ENCODE measurements at places on chromosomes 6 and 20.

- DNase-seq: no peak
Observed at GRCh38 chr6:142952614-142953013, 7.6 kb upstream of the HIVEP2 start.

- DNase-seq: no peak
Observed at GRCh38 chr6:36968266-36968977, 13.9 kb downstream of the PI16 start.

DNA sequence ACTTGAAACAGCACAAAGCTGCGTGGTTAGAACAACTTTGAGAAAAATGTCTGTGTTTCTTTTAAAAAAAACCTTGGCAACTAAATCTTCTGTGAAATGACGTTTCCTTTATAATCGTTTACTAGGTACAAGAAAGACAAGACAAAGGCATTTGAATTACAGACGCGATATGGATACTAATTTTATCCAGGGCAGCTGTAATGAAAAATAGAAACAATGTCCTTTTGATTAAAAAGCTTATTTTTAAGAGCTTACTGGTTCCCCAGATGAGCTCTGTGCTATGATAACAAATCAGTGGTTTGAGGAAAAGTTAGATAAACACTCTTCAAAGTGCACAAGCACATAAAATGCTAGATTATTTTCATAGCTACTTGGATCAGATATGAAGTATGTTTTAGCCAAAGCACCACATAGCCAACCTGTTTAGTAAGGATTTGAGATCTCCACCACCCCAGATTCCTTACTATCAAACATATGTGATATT is 1.6 kb upstream of the SYNCRIP start:
- DNase-seq: no peak

DNA sequence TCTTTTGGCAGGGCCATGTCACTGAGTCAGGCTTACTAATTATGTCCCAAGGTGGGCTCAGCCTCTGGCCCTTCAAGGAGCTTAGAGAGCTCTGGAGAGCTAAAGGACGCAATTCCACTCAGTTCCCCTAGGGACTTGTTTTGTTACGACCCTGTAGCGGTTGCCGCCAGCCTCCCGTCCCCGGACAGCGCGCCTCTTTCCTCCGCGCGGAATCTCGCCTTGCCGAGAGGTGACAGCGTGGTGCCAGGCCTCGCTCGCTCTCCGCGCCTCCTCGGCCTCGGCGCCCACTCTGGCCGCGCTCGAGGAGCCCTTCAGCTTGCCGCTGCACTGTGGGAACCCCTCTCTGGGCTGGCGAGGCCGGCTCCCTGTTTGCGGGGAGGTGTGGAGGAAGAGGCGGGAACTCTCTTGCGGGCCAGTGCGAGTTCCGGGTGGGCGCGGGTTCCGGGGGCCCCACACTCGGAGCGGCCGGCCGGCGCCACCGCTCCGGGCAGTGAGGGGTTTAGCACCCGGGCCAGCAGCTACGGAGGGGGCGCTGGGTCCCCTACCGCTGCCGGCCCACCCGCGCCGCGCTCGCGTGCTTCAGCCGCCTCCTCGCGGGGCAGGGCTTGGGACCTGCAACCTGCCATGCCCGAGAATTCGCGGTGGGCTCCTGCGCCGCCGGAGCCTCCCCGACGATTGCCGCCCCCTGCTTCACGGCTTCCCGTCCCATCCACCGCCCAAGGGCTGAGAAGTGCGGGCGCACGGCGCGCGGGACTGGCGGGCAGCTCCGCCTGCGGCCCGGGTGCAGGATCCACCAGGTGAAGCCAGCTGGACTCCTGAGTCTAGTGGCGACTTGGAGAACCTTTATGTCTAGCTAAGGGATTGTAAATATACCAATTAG is 9.9 kb upstream of the ZNF311 start:
- DNase-seq: peak; percentile 12

DNA sequence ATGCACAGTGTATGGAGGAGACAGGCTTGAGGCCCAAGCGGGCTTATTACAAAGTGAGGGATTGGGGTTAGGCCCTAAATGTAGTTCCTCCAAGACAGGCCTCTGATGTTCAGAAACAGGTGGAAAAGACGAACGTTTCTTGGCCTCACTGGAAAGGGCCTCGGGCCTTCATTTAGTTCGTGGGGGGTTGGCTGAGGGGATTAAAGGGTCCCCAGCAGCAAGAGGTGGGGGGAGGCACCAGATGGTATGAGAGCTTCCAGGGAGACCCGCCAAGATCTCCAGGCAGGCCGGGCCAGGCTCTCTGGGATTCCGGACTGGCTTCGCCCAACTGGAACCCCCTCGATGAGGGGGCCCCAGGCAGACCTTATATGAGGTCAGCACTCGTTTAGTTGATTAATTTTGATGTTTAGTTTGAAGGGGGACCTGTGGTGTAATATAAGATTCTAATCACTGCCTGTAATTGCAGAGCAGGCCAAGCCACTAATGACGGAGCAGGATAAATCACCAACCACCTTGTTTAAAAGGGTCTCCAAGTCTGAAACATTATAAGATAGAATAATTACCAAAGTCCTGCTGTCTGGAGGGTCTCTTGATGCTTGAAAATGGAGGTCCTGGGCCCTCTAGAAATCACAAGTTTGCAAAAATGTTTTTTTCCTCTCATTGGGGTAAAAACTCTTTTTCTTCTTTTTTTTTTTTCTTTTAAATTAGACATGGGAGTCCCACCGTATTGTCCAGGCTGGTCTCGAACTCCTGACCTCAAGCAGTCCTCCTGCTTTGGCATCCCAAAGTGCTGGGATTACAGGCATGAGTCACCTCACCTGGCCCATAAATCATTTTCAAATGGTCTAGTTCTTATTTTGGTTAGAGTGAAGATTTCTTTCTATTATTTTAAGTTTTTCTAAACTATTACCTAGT is 2.2 kb downstream of the HMGA1 start:
- DNase-seq: no peak

DNA sequence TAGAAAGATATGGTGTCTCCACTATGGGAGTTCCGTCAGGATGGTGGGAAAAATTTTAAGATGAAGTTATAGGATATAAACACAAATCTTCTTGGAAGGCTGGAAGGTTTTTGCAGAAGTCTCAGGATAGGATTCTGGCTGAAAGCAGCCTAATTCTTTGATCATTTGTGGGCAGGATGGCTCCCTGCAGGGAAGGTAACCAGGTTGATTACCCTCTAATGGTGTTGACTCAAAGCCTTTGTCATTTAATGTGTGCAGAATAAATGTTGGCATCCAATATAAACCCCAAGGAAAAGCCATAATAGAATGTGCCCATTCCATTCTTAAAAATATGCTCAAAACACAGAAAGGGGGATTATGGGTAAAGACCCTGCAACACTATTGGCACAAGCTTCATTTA is 204.3 kb downstream of the EPM2A start:
- no peak for DNase-seq

DNA sequence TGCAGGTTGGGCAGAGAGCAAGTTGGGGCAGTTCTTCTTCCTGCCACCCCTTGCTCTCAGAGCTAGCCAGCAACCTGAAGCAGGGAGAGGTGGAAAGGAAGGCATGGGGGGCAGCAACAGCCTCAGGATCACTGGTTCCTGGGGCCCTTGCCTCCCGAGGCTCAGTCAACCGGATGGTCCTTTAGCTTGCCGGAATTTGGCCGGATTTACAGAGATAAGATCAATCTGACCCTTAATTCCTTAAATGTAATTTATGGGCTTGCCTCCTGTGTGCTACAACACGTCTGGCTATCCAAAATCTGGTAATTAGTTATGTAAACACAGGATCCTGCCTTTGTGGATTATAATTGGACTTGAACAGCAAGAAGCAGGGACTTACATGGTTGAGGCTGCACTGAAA is 19.5 kb upstream of the TCP11 start:
- DNase-seq: no peak

GRCh38 chr6:147173140-147173539 is 31.1 kb upstream of the STXBP5 start:
- no peak for DNase-seq

GRCh38 chr6:162960679-162961457 is 233.1 kb downstream of the PACRG start:
- no peak for DNase-seq

DNA sequence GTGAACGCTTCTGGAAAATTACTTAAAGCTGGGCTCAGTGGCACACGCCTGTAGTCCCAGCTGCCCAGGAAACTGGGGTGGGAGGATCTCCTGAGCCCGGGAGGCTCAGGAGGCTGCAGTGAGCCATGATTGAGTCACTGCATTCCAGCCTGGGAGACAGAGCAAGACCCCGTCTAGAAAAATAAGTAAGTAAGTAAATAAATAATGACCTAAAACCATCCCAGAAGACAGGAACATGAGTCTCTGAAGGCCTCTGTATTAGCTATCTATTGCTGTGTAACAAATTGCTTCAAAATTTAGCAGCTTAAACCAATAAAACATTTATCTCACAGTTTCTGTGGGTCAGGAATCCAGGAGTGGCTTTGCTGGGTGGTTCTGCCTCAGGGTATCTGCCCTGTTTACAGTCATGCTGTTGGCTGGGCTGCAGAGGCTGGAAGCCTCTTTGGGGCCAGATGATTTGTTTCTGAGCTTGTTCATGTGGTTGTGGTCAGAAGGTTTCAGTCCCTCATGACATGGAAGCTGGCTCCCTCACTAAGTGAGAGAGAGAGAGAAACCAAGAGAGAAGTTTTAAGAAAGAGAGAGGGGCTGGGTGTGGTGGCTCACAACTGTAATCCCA is 48.4 kb upstream of the NCOA3 start:
- DNase-seq: no peak

GRCh38 chr20:10078403-10078802 is 43.6 kb downstream of the ANKEF1 start:
- DNase-seq: no peak

GRCh38 chr20:45821947-45822346 is 5.2 kb downstream of the TNNC2 start:
- DNase-seq: no peak

DNA sequence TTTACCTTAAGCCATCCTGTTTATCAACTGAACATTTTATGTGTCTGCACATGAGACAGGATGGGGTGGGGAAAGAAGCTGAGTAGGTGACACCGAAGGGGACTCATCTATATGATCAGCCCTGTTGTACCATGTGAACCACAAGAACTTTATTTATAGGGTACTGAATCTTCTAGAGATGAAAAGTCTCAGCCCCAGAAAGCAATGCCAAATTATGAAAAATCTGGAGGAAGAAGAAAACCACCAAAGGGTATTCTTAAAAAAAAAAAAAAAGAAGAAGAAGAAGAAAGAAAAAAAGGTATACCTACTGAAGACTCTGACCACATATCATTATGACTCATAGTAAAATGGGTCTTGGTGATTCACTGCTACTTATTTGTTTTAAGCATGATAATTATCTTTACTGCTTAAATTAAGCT is 39.8 kb upstream of the HBS1L start:
- DNase-seq: peak; percentile 53

- DNase-seq: no peak
Observed at GRCh38 chr6:71367756-71368155, 79.1 kb downstream of the OGFRL1 start.

DNA sequence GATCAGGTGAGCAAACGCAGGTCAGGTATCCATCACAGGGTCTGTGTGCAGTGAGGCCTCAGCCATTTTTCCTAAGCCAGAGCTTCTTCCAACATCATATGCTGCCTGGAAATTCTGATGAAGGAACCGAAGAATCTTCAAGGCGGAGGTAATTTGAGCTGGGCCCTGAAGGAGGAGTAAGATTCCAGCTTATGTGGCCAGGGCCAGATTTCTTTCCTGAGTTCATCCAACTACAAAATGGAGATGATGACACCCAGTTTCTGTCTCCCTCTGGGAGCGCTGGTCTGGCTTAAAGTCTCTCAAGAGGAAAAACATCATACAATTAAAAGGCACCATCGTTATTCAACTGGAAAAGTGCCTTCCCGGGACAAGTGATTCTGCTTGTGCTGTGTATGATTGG is 6.9 kb upstream of the MANBAL start:
- DNase-seq: no peak

DNA sequence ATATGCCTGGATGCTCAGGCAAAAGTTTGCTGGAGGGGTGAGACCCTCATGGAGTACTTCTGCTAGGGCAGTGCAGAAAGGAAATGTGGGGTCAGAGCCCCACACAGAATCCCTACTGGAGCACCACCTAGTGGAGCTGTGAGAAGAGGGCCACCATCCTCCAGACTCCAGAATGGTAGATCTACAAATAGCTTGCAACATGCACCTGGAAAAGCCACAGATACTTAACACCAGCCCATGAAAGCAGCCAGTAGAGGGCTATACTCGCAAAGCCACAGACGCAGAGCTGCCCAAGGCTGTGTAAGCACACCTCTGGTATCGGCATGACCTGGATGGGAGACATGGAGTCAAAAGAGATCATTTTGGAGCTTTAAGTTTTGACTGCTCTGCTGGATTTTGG is 60.7 kb upstream of the GJE1 start:
- no peak for DNase-seq

GRCh38 chr6:26155061-26155930 is 68.1 kb downstream of the HFE start:
- no peak for DNase-seq

DNA sequence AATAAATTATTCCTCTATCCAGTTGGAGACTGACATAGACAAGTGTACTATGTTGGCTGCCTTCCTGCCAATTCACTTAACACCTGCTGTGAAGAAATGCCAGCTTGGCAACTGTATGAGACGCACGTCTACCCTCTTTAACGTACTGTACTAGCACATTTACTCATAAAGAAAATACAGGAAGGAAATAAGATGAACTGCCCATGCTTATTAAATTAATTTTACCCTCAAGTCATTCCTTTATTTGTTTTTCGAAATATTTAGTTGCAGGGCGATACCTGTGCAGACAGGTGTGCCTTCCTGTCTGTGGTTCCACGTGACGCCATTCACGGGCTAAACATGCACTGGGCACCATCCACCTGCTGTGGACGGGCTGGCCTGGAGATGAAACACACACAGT is 52.0 kb downstream of the PSMG4 start:
- DNase-seq: no peak

DNA sequence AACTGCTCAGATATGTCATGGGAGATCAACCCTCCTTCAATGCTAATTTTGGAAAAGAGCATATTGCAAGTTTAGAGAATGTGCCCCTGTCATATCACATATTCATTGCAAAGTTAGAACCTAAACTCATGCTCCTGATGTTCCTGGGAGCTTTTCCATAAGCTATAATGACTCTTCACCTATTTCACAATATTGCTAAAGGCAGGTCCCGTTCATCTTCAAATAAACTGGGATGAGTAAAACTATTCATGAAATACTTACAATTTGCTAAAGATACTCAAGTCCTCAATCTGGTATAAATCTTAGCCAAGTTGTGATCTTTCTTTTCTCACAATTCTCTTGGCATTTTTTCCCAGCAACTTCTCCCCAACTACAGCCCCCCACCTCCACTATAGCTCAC is 121.7 kb upstream of the TNFAIP3 start:
- DNase-seq: no peak

DNA sequence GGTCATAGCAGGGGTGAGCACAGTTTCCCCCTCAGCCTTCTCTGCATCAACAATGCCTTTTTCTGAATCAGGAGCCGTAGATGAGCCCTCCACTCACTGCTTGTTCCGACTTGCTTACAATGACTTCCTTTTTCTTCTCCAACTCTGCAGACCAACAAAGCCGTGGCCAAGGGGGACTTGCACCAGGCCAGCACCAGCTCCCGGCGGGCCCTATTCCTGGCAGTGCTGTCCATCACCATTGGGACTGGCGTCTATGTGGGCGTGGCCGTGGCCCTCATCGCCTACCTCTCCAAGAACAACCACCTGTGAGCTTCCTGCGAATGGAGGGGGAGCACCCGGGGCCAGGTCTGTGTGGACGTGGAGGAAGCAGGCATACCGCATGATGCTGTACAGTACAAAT is 195.8 kb downstream of the SYNDIG1 start:
- no peak for DNase-seq

- DNase-seq: no peak
Observed at GRCh38 chr6:4971851-4972250, 32.0 kb downstream of the RPP40 start.

GRCh38 chr6:35417979-35418661 is 34.0 kb upstream of the FANCE start:
- DNase-seq: no peak

- DNase-seq: no peak
Observed at GRCh38 chr6:147468634-147469033, 39.9 kb upstream of the SAMD5 start.
